NCI-H524 (cell line): ENCODE measurements at places on chromosomes 5 and 9.

GRCh38 chr5:6837519-6838110 lies 124.4 kb downstream of the TENT4A start:
- no peak for DNase-seq

- no peak for DNase-seq
Measured at GRCh38 chr9:130200038-130200849, 28.0 kb downstream of the NCS1 start.

DNA sequence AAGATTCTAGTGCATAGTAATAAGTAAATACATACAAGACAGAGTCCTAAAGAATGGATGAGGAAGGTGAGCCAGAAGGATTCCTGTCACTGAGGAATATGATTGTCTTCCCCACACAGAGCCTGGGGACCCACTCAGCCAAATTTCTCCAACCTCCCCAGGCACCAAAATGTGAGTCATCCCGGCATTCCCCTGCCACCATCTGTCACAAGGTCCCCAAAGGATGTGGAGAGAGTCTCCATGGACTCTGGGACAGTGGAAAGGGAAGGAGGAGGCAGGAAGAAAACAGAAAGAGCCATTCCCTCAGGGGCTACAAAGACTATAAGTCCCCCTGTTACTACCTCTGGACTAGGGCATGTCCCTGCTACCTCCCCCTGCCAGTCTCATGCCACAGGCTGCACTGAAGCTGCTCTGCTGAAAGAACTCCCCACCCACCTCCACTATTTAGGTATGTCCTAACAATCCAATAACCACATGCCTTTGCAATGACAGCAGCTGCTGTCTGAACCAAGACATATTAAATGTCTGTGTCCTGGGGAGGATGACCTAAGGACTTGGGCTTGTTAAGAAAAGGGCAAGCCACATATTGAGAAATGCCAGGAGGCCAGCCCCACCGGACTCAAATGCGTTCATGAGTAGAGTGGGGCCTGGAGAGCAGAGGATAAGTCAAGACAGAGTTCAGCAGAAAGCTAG lies 10.7 kb upstream of the OR5C1 start:
- no peak for DNase-seq

DNA sequence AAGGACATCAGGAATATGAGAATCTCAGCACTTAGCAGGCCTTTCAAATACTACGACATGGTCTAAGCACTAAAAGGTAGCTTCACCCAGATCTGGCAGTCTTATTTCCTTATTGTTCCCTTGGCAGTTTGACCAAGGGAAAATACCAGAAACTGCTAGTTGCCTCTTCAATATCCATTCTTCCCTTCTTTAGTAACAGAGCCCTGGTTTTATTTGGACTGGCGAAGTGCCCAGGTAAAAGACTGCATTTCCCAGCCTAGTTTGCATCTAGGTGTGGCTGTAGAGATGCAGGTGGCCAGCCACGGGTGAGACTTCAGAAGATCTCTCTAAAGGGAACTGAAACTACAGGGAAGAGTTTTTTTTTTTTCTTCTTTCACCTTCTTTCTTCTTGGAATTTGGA lies 21.6 kb downstream of the DMRT2 start:
- no peak for DNase-seq

DNA sequence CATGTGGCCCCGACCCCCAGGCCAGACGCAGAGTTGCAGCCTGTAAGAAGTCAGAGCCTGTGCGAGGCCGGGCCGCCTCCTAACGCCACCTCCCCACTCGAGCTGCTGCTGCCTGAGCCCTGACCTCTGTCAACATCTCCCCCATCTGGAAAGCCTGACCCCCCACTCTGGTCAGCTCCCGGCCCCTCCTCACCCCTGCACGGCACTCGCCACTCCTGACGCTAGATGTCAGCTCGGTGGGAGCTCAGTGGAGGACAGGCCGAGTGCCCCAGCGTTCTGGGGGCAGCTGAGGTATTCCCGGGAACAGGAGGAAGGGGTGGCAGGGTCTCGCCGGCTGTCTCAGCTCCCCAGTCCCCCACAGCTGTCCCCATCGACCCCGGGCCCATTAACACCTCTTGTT lies 19.9 kb downstream of the LHX3 start:
- DNase-seq, result no peak

- no peak for DNase-seq
Measured at GRCh38 chr5:143350341-143350740, 53.1 kb downstream of the NR3C1 start.

DNA sequence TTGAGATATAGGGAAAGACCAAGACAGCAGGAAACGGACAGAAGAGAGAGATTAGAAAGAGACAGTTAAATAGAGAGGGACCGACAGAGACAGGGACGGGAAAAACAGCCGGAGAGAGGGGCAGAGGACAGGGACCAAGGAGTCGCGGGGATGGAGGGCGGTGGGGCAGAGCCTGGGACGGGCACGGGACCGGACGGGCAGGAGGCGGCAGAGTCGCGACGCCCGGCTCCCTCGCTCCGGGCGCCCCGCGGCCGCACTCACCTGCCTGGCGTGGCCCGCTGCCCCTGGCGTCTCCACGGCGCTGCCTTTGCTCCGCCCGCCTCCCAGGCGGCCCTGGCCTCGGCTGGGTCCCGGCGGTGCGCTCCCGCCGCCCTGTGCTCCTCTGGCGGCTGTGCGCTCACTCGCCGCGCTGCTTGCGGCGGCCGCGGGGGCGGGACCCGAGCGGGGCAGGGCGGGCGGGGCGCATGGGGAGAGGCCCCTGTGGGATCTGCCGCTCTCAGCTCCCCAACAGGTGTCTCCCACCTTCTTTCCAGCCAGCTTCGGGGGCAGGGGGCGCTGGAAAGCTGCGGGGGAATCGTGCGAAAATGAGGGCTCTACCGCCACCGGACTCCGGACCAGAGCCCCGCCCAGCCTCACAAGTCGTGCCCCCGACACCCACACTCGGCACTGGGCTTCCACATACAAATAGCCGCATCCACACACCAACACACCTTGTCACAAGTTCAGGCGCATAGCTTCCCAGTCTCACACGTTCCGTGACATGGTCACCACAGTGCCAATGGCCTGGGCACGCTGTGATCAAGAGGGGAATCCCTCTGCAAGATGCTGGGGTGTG lies at the start of gene ARID3C:
Gene ARID3C (minus strand): TSS at position 411 of the 835 bp plus-strand sequence. CDS start 1,052 bp downstream, outside the sequence.
- no peak for DNase-seq

GRCh38 chr5:133109655-133110483 lies 58.1 kb downstream of the HSPA4 start:
- DNase-seq, result peak; percentile 7

DNA sequence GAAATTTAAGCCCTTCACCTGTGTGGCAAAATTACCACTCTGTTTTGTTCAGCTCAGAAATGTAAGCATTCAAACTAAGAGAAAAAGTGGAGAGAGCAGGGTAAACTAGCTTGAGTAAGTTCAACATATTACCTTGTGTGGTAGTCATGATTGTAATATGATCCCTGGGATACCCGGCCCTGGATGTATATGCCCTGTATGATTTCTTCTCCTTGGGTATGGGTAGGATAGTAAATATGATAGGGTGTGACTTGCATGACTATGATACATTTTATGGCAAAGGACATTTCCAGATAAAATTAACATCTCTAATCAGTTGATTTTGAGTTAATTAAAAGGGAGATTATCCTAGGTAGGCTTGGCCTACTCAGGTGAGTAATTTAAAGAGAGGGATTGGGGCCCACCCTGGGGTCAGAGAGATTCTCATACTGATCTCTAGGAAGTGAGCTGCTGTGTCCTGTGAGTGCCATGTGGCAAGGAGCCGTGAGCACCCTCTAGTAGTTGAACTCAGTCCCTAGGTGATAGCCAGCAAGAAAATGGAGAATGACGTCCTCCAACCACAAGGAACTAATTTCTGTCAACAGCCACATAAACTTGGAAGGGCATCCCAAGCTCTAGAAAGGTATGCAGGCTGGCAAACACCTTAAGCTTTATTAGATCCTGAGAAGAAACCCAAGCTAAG lies 62.2 kb upstream of the ANXA1 start:
- no peak for DNase-seq

- no peak for DNase-seq
Measured at GRCh38 chr5:101271416-101271815, 368.3 kb upstream of the ST8SIA4 start.

DNA sequence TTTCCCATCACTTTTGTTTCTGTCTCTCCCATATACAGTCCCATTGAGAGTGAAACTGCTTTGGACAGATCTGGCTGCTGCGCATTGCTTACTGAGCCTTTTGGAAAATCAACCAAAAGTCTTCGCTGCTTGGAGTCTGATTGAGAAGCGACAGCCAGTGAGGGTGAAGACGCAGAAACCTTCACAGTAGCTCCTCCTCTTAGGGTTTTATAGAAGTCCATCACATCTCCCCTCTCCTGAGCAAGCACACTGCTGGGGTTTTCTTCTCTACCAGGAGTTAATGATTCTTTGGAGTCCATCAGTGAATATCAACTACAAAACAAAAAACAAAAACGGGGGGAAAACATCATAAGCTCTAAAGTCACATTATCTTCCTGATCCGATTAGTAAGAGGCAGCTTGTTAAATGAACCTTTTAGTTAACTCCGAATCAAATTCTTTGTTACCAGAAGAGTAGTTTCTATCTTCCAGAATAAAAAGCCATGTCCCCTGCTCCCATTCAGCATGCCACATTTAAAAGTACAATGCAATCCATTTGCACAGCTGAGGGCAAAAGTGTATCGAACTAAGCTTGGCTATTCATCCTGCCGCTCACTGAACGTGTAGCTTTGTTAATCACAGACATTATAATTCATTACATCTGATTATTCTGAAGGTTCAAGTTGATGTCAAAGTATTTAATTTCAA lies 2.8 kb downstream of the NR3C1 start:
- DNase-seq, result no peak

GRCh38 chr9:134655586-134656333 lies 14.2 kb downstream of the COL5A1 start:
- no peak for DNase-seq

GRCh38 chr5:3740546-3741373 lies 145.1 kb downstream of the IRX1 start:
- DNase-seq, result no peak

- DNase-seq, result no peak
Measured at GRCh38 chr5:124725040-124725434, 21.4 kb downstream of the ZNF608 start.

GRCh38 chr9:68705531-68706362 lies 707 bp downstream of the PIP5K1B start:
- DNase-seq, result no peak

GRCh38 chr5:158979749-158980521 lies 119.8 kb downstream of the EBF1 start:
- peak; percentile 37 for DNase-seq

- no peak for DNase-seq
Measured at GRCh38 chr9:134344068-134344799, 18.0 kb downstream of the RXRA start.

- no peak for DNase-seq
Measured at GRCh38 chr5:163478126-163478981, 17.9 kb downstream of the HMMR start.

DNA sequence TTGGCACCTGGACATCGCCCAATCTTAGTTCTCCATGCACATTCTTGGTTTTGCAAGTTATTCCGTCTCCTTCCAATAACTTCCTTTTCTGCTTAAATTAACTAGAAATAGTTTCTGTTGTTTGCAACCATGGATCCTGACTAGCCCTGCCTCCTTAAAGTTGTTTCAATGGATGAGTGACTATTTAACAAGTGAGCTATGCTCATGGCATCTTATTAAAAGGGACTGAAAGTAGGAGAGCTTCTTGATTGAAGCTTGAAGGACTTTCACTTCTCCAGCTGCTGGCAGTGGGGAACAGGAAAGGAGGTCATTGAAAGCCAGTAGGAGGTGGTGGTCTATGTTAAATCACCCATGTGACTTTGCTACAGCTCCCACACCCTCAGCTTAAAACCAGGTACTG lies 466.8 kb downstream of the ARHGEF28 start:
- peak; percentile 14 for DNase-seq

- DNase-seq, result no peak
Measured at GRCh38 chr5:157827423-157827822, 31.5 kb downstream of the CLINT1 start.

- DNase-seq, result no peak
Measured at GRCh38 chr9:96585426-96585825, 34.2 kb downstream of the CDC14B start.

DNA sequence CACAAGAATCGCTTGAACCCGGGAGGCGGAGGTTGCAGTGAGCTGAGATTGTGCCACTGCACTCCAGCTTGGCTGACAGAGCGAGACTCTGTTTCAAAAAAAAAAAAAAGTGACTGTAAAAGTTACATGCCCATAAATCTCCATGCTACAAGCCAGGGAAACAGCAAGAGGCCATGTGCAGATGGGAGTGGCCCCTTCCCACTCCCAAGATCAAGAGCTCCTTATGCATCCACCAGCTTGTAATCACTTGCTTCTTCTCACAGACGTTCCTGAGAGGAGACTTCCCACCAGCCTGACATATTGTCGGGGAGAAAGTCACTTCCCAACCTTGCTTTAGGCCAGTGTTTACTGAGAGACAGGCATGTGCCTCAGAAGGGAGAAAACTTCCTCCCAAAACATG lies 45.6 kb upstream of the N4BP3 start:
- DNase-seq, result no peak

DNA sequence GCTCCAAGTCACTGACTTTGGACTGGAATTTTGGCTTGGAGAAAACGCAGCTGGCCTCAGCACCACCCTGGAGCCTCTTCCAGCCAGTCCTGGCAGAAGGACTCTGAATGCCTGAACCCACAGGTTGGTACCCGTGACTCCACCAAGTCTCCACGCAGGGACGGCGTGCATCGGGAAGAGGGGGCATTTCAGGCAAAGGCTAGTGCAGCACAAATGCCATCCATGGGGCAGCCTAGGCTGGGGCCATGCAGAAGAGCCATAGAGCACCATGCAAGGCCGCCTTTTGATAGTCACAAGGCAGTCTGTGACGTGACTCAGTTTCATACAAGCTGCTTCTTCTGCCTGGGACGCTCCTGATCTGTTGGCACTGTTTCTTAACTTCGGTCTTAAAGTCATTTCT lies 28.0 kb downstream of the GDNF start:
- no peak for DNase-seq

GRCh38 chr9:16306586-16306985 lies 563.9 kb downstream of the BNC2 start:
- DNase-seq, result no peak

DNA sequence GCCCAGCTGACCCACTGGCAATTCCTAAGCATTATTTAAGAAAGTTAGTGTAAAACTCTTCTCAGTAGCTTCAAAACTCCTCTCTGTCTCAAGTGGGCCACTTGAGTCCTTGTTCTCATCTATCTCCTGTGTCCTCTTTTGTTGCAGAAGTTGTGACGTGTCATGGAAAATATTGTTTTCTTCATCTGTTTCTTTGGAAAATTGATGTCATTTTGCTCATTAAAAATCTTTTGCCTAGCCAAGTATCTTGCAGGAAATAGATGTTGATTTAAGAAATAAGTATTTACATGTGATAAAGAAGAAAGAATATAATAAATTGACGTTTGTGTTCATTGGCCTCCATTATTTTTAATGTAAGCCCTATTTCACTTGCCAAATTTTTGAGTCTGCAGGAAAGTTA lies 1158.4 kb upstream of the SEMA6A start:
- no peak for DNase-seq

GRCh38 chr9:124146031-124146561 lies 111.7 kb upstream of the NEK6 start:
- DNase-seq, result no peak
